NCI-H1694 treated with DMSO at 0.1 percent for 48 hours (cell line): ENCODE measurements at places on chromosomes 3 and 15.

GRCh38 chr3:133996996-133997395 is 32.7 kb downstream of the SLCO2A1 start:
- no peak for DNase-seq

DNA sequence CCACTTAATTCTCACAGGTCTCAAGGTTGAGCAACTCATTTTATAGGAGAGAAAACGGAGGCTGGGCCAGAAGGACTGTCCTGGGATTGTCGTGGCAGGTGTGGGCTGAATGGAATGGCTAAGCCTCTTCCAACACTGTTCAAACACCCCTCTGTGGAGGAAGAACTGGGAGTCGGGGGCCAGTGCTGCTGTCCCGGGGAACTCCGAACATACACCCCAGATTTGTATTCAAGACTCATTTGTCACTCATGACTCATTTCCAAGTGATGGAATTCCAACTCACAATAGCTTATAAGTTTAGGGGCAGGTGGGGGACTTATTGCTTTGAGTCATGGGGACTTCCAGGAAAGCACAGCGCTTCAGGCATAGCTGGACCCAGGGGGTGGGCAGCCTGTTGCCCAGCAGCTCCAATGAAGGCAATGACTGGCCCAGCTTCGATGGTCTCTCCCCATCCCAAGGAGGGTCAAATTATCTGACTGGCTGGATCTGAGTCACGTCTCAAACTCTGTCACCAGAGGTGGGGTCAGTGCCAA is 72.5 kb downstream of the TM2D3 start:
- no peak for DNase-seq

- DNase-seq, result no peak
These were observed 52.2 kb upstream of the CCDC80 start for GRCh38 chr3:112693186-112693585.

DNA sequence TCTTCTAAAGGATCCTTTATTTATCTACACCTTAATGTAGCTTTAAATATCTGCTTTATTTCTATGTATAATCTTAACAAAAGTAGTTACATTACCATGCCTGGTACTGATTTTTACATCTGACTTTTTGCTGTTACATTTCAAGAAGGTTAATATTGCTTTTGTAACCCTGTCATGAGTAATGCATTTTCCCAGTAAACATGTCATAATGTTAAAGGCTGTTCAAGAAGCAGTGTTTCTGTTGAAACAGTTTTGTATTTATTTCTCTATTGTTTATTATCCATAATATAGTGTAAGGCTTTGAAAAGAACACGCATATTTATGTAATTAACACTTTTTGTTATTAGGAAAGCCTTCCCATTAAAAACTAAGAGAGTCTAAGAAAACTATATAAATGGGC is 98.5 kb upstream of the SOX2 start:
- DNase-seq, result no peak

DNA sequence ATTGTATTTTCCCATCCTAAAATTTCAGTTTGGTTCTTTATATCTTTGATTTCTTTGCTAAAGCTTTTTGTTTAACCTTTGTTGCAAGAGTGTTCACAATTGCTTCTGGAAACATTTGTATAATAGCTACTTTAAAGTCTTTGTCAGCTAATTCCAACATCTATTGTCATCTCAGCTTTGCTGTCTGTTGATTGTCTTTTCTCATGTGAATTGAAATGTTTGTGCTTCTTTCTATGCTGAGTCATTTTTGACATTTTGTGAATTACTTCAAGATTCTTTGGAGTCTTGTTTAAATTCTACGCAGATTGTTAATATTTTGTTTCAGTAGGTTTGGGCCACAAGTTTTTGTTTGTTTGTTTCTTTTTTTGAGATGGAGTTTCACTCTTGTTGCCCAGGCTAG is 73.2 kb downstream of the SUCNR1 start:
- DNase-seq, result no peak

GRCh38 chr3:69409011-69409410 is 23.1 kb upstream of the FRMD4B start:
- no peak for DNase-seq

DNA sequence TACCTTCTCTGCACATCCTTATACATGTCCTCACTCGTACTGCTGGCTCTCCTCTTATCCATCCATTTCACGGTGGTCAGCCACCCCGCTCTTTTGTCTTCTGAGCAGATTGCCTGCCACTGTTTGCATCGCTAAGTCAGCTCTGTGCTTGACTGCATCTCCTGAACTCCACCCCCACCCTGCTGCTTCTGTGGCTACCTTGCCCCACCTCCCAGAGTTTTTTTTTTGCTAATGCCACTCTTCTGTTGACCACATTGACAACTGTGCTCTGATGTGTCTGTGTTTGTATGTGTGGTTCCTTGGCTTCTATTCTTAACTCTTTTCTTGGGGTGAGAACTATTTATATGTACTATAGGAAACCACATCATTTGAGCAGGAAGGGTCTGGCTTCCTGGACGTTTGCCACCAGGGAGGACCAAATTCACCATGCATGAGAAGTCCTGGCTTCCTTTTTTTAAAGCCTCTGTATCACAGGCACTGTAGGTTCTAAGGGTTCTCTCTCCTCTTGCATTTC is 12.8 kb upstream of the MTMR10 start:
- DNase-seq, result no peak

- DNase-seq, result no peak
These were observed 140.9 kb downstream of the TFG start for GRCh38 chr3:100850156-100850555.

- no peak for DNase-seq
These were observed 2.1 kb downstream of the TLE3 start for GRCh38 chr15:70095408-70096214.

- DNase-seq, result no peak
These were observed 6.2 kb downstream of the ZNF385D start for GRCh38 chr3:21744793-21745192.

- no peak for DNase-seq
These were observed 3.4 kb upstream of the ATP2B2 start for GRCh38 chr3:10508619-10509260.

DNA sequence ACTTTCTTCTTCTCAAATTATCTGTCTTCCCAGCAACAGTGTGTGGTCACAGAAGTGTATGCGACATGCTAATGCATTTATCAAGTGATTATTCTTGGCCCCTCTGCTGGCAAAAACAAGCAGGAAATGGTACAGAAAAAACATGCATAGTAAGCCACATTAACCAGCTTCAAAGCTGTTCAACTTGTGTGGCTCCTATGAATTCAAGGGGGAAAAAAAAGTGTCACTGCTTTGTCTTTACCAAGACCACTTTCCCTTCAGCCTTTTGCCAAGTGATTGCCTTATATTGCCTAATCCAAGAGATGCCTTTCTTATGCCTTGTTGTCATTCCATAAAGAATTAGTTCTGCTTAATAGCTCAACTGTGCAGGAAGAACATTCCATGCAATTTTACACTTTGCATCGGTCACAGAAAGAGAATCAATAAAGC is 39.1 kb downstream of the PRTG start:
- DNase-seq, result no peak

- DNase-seq, result no peak
These were observed 91.2 kb downstream of the MB21D2 start for GRCh38 chr3:192826214-192827006.

GRCh38 chr3:94928921-94929320 is 866.1 kb downstream of the NSUN3 start:
- peak; percentile 2 for DNase-seq

GRCh38 chr15:87021751-87022150 is 942.1 kb downstream of the AGBL1 start:
- DNase-seq, result no peak

DNA sequence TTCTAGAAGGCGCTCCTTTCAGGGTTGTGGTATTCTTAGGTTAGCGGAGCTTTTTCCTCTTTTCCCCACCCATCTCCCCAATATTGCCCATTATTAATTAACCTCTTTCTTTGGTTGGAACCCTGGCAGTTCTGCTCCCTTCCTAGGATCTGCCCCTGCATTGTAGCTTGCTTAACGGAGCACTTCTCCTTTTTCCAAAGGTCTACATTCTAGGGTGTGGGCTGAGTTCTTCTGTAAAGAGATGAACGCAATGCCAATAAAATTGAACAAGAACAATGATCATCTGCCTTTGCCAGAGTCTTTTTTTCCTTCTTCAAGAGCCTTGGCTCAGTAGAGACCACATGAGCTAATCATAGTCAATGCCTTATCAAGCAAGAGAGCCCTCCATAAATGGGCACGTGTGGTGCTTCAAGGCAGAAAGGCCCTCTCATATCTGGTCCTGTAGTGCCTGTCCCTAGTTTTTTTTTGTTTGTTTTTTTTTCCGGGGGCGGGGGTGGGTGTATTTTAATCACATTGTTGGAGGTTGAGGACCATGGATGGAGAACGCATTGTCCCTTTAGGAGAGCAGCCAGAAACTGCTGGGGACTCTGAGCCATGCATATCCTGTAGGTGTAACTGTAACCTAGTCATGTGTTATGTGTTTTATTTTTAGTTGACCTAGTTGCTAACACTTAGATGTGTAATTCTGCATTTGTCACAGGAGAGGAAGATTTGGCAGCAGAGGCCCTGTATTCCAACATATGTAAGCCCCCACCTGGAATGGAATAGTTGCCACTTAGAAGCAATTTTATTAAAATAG is 64.7 kb upstream of the ACAD9 start:
- no peak for DNase-seq

DNA sequence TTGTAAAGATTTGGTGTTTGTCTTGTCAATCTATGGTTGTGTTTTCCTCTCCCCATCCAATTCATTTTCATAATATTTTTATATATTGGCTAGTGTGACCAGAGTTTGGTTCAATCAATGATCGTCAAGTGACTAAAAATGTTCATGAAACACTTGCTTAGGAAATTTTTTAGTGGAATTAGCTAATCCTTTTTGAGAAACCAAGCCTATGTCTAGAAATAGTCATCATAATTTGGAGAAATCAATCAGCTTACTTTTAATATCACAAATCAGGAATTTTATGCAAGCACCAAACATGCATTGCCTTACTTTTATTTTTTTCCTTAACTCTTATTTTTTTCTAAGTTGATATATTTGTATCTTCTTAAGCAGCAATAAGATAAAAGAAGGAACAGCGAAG is 403.1 kb upstream of the TBL1XR1 start:
- DNase-seq, result no peak

DNA sequence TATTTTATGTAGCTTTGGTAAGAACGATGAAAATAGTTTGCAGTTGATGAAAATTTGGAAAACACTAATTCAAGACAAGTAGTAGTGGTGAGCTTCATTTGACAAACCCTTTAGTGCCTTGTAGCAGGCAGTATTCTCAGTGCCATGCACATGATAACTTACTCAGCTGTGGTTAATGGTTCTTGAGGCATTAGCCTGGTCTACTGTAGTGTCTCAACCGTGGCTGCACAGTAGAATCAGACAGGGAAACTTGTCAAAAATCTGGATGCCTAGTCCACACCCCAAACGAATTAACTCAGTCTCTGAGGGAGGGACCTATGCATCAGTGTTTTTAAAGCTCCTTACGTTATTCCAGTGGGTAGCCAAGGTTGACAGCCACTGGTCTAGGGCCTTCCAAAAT is 45.4 kb downstream of the PSMD6 start:
- DNase-seq, result no peak

- no peak for DNase-seq
These were observed 96.1 kb downstream of the FOXP1 start for GRCh38 chr3:71487418-71487817.

DNA sequence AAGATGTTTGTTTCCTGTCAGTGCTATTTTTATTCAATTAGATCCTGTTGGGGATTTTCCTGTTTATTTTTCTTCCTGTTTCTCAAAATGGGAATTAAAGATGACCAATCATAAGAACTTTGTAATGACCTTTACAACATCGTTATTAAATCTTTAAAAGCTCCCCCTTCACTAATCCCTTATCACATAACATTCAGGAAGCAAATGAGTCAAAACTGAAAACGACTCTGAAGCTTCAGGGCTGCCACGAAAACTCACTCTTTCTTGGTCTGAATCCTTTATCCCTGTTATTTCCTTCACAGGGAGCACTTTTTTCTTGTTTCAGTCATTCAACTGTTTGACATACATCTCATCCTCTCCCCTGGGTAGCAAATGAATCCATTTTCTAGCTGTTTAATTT is 75.8 kb upstream of the MB21D2 start:
- no peak for DNase-seq

- DNase-seq, result no peak
These were observed 178.7 kb upstream of the DPH6 start for GRCh38 chr15:35724626-35725025.

DNA sequence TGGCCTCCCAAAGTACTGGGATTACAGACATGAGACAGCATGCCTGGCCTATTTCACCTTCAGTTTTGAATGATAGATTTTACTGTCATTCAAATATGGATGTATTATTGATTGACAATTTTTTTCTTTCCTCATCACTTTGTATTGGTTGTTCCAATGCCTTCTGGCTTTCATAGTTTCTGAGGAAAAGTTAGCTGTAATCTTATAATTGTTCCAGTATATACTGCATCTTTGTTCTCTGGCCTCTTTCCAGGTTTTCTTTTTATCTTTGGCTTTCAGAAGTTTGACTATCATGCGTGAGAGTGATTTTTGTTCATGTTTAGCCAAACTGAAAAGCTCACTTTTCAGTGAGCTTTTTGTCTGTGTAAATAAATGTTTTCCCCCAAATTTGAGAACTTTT is 157.1 kb downstream of the RSRC1 start:
- DNase-seq, result no peak

GRCh38 chr3:98501863-98502576 is 4.5 kb downstream of the OR5K2 start:
- DNase-seq, result no peak

DNA sequence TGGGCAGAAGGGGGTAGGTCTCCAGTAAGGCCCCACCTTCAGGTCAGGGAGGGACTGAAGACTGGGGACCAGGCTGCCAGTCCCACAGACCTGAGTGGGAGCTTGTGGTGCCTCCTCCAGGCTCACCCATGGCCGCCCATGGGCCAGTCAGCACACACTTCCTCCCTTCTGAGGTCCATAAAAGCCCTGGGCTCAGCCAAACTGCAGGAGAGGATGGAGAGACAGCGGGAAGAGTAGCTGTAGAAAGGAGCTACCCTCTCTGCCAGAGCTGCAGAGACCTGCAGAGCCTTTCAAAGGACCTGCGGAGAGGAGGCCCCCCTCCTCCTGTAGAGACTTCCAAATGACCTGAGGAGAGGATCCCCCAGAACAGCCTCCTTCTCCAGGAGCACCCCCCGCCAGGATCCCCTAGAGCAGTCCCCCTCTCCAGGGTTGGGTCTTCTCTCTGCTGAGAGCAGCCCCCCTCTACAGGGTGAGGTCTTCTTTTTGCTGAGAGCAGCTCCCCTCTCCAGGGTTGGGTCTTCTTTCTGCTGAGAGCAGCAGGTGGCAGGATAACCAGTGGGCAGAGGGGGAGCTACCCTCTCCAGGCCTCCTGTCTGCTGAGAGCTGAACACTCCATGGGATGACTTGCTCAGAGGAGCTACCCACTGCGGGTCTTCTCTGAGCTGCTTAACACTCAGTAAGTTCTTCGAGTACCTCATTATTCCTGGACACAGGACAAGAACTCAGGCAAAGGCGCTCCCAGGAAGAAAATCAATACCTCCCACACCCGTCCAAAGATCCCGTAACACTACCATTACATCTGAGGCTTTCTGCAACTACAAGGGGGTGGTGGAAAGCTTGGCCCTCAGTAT is 5.0 kb upstream of the SKIC8 start:
- no peak for DNase-seq
